ENCODE measurements at places on chromosomes 4 and X. TPM values are rescaled to one million over a fixed set of nuclear protein-coding genes. Genes with fewer than 3 reads are reported as not detected.

NUDT10 gene
- not detected for total RNA-seq

DNA sequence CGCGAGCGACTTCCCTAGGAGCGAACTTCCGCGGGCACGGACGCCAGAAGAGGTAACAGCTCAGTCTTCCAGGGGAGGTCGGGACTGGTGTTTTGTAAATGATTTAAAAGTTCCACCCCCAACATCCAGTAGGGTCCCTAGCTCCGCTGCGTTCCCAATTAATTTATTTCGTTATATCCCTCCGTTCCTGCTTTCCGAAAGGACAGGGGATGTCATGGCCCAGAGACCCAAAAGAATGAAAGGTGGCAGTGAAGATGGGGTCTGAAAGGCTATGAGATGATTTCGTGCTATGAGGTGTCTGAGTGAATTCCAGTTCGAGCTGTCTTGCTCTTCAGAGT, 373 bp upstream of the SMIM43 start:
- peak overlapping the region; percentile 48 for H3K4me3 ChIP-seq
- no peaks in the 10 kb centered on the region for H3K27me3 ChIP-seq
- no peak for DNase-seq
- H3K4me1 ChIP-seq: no peaks in the 10 kb centered on the region
- no peaks in the 10 kb centered on the region for H3K36me3 ChIP-seq

DNA sequence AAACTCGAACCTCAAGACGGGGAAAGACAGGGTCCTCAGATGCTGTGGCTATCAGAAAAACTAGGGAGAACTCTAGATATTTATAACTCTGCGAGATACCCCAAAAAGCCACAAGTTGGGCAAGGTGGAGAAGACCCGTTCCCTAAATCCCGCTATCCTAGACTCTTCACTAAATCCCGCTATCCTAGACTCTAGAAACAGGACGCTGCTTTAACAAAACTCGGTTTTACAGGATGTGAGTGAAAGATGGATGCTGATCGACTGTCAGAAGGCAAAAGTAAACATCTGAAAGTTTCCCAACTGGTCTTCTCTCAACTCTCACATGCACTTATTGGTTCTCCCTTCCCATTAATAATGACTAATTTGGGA, 270 bp downstream of the DNAAF6 start:
- peak overlapping the region; percentile 85 for H3K27ac ChIP-seq
- H3K4me1 ChIP-seq: no peaks in the 10 kb centered on the region
- no peaks in the 10 kb centered on the region for H3K27me3 ChIP-seq
- H3K36me3 ChIP-seq: peaks cover 24% of the 10 kb centered on the region
- no peak for DNase-seq

HADH gene
- 47.9 TPM for total RNA-seq

DNA sequence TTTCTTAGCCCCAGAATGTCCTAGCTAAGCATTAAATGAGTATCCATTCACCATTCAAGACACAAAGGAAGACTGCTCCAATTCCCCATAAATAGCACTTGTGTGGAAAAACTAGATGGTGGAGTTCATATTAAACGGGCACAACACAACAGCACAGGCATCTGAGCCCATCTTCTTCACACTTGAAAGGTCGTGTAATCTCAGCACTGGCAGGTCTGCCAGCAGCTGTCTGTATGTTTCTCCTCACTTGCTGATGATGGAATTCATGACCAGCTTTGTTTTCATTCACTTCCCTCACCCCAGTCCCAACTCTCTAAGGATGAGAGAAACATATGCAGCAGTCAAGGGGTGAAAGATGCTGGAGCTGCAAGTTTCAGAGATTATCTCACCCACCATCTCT, 148.7 kb downstream of the AFAP1 start:
- no peaks in the 10 kb centered on the region for H3K4me1 ChIP-seq
- no peak overlapping the region for H3K4me3 ChIP-seq
- H3K36me3 ChIP-seq: peaks cover 6% of the 10 kb centered on the region
- no peaks in the 10 kb centered on the region for H3K27me3 ChIP-seq
- no peak overlapping the region for H3K27ac ChIP-seq
- DNase-seq: no peak

DNA sequence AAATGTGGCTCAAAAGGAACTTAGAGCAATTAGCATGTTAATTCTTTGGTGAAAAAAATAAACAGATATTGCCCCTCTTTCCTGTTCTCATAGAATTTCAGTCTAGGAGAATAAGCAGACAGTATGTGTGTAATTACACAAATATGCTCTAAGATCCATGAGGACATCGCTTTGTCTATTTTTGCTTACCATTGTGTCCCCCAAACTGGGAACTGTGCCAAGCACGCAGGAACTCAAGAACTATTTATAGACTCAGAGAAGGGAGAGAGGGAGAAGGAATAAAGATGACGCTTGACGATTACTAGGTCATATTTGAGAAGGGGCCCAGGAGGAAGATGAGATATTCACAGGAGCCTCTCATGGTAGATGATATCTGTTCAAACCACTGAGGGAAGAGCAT, 692.6 kb downstream of the RAB28 start:
- no peaks in the 10 kb centered on the region for H3K4me1 ChIP-seq
- H3K36me3 ChIP-seq: no peaks in the 10 kb centered on the region
- H3K27me3 ChIP-seq: no peaks in the 10 kb centered on the region
- no peak overlapping the region for H3K27ac ChIP-seq
- H3K4me3 ChIP-seq: no peak overlapping the region
- no peak for DNase-seq

- peaks cover 40% of the 10 kb centered on the region for H3K27me3 ChIP-seq
- H3K4me1 ChIP-seq: peaks cover 20% of the 10 kb centered on the region
- H3K27ac ChIP-seq: no peak overlapping the region
- H3K4me3 ChIP-seq: peak overlapping the region; percentile 92
- peaks cover 30% of the 10 kb centered on the region for H3K36me3 ChIP-seq
- peak; percentile 76 for DNase-seq
These were observed 111.6 kb downstream of the DHX15 start for GRCh38 chr4:24472514-24473308.

- no peaks in the 10 kb centered on the region for H3K36me3 ChIP-seq
- no peaks in the 10 kb centered on the region for H3K27me3 ChIP-seq
- H3K4me1 ChIP-seq: no peaks in the 10 kb centered on the region
- no peak overlapping the region for H3K4me3 ChIP-seq
- DNase-seq: no peak
These were observed 761.8 kb upstream of the ATOH1 start for GRCh38 chr4:93066749-93067148.

NPY5R gene
- 1.2 TPM for total RNA-seq

DNA sequence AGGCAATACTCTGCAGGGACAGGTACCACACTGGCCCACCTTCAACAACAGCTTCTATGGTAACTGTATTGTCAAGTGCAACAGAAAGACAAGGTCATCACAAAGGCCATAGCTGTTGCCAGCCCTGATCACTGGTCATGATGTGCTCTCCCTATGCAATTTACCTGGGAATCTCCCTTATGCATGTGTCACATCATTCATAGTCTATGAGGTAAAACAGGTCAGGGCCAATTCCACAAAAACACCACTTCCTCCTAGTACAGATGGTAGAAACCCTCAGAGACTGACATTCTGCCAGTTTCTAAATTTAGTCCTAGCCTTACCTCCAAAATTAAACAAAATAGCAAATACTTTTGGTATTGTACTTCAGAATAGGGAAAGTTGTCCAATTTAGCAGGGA, 132.8 kb downstream of the MGST2 start:
- no peaks in the 10 kb centered on the region for H3K36me3 ChIP-seq
- H3K27ac ChIP-seq: no peak overlapping the region
- DNase-seq: no peak
- H3K4me1 ChIP-seq: no peaks in the 10 kb centered on the region
- H3K27me3 ChIP-seq: no peaks in the 10 kb centered on the region
- H3K4me3 ChIP-seq: no peak overlapping the region

DNA sequence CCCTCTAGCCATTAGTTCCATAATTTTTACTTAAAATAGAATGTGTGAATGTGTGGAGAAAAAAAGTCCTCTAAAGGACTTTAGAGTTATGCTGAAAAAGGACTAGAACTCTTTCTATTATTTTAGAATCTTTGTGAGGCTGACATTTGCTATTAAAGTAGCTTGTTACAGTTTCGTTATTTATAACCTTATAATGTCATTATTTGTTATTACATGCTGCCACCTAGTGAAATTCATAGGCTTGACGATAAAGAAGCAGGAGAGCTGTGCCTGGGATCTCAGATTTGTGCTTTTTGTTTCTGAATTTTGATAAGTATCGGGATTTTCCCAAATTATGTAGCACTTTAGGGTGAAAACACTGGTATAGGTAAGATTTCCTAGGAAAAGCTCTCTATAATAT, 38.5 kb upstream of the TAPT1 start:
- H3K27ac ChIP-seq: no peak overlapping the region
- H3K36me3 ChIP-seq: no peaks in the 10 kb centered on the region
- no peak for DNase-seq
- no peaks in the 10 kb centered on the region for H3K4me1 ChIP-seq
- H3K4me3 ChIP-seq: no peak overlapping the region

HPSE gene
- 5.1 TPM for total RNA-seq

DNA sequence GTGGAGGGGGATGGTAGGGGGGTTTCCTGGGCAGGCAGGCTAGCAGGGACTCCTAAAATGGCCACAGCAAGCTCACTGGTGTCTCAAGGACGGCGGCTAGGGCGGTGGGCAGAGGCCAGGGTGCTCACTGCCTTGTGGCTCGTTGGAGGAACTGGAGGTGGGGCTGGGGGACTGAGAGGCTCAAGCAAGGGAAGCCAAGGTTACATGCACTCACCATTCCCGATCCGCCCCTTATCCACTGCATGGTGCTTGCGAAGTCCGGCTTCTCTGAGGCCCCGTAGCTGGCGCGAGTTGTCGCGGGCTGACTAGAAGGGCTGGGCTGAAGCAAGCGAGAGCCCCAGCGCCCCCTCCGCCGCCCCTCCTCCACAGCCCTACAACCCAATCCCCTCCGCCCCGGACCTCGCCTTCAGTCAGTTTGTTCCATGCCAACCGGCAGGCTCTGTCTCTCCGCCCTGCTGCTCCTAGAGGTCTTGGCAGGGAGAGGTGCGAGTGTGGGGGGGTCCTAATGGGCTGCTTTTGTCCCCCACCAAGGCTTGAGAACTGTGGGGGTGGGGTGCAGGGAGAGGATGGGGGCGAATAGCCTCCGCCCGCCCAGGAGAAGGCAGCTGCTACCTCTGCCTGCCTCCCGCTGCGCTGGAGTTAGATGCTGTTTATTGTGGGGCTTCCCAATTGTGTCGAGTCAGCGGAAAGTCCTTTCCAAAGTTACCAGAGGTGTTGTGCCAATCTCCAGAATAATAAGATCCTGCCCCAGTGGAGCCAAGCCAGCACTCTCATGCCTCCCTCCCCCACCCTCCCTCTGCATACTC, at the start of gene ARHGEF9:
Gene ARHGEF9, minus strand, starts transcription at position 313 of the 806 bp plus-strand sequence. Its CDS starts 69 bp downstream, at position 244.
- no peaks in the 10 kb centered on the region for H3K27me3 ChIP-seq
- no peaks in the 10 kb centered on the region for H3K4me1 ChIP-seq
- H3K27ac ChIP-seq: no peak within 1 kb of the TSS
- no peak within 1 kb of the TSS for H3K4me3 ChIP-seq
- H3K36me3 ChIP-seq: no peaks in the 10 kb centered on the region
- no peak for DNase-seq

GRCh38 chr4:69092190-69092589, 4.1 kb upstream of the UGT2B7 start:
- no peaks in the 10 kb centered on the region for H3K27me3 ChIP-seq
- H3K4me3 ChIP-seq: no peak overlapping the region
- H3K36me3 ChIP-seq: peaks cover 6% of the 10 kb centered on the region

GRCh38 chr4:98326168-98326567, 65.0 kb downstream of the RAP1GDS1 start:
- H3K4me3 ChIP-seq: no peak overlapping the region
- no peaks in the 10 kb centered on the region for H3K27me3 ChIP-seq
- DNase-seq: no peak
- H3K36me3 ChIP-seq: peaks cover 6% of the 10 kb centered on the region

NLRP2B gene
- not detected for total RNA-seq

PCYT1B gene
- total RNA-seq: 0.09 TPM

GRCh38 chrX:103726477-103726876, 15.8 kb downstream of the TMEM31 start:
- peaks cover 99% of the 10 kb centered on the region for H3K27me3 ChIP-seq
- DNase-seq: no peak
- no peak overlapping the region for H3K4me3 ChIP-seq

RPS6KA6 gene
- total RNA-seq: 3.8 TPM

DNA sequence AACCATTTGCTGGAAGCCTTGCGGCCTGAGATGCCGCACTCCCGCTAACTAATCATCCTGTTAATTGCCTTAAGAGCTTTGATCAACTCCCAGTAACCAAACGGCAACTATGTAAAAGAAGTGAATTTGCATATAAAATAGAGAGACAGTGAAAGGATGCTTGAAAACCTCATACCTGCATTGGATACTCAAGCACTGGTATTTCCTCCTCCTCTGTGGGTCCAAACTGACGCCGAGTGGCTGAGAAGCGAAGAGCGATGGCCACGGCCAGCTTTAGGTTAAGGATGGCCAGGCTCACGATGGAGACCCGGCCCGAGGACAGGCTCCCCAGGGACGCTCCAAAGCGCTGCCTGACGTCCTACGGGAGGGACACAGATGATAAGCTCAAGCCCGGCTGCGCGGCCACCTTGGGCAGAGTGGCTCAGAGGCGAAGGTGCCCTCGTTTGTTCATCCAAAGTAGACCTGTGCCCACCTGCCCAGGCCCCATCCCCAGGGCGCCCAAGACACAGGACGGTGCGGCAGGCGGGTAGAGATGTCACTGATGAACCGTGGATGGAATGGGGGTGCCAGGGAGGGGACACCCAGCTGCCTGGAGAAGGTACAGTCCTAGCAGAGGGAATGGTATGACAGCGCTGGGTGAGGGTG, 43.6 kb downstream of the ACOX3 start:
- H3K4me1 ChIP-seq: no peaks in the 10 kb centered on the region
- H3K27me3 ChIP-seq: no peaks in the 10 kb centered on the region
- no peak overlapping the region for H3K4me3 ChIP-seq
- H3K36me3 ChIP-seq: no peaks in the 10 kb centered on the region
